Amygdala (tissue), 56 donors: ENCODE measurements at places on chromosomes 3 and 15.

DNA sequence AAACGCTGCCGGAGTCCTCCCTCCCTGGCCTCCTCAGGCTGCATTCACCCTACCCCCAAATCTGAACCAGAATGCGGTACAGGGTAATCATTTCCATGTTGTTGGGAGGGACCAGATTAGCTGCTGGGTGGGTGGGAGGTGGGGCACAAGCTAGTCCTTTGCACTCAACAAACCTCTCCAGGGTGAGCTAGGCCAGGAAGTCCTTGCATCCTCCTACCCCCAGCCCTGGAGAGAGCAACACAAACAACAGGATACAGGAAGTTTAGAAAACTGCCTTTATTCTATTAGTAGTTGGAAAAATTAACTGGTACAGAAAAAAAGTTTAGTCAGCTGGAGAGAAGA lies 702 bp upstream of the GPX1 start:
- no peak for DNase-seq

- DNase-seq, result no peak
Measured at GRCh38 chr15:92112180-92112579, 258.7 kb downstream of the SLCO3A1 start.

- DNase-seq, result no peak
Measured at GRCh38 chr15:62886431-62887071, 156.0 kb upstream of the TPM1 start.

GRCh38 chr3:120157681-120158080 lies 63.4 kb upstream of the GSK3B start:
- DNase-seq, result no peak

GRCh38 chr3:12620729-12621128 lies 43.2 kb downstream of the RAF1 start:
- no peak for DNase-seq

- no peak for DNase-seq
Measured at GRCh38 chr3:33119891-33120290, 6.1 kb downstream of the CRTAP start.
